Activated CD4-positive, alpha-beta T cell treated with anti-CD3 and anti-CD28 coated beads, Interleukin-2, amount 50 U/mL, for 24 hours (primary cell): ENCODE measurements at places on chromosomes 5 and 9.

DNA sequence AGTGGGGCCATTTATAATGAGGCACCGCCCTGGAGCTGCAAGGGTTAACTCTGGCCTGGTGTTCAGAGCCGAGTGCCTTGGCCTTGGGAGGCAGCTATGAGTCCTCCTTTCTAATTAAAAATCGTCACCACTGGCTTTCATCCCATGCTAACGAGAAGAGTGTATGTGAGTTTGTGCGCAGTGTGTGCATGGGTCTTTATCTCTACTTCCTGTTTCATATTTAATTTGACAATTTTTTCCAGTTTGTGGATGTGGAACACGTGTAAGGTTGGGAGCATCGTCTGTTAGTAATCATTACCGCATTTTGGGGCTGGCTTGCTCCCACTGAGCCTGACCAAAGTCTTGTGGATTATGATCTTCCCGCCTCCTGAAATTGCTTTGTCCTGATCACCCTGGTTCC is 76.4 kb downstream of the NDFIP1 start:
- DNase-seq = no peak

DNA sequence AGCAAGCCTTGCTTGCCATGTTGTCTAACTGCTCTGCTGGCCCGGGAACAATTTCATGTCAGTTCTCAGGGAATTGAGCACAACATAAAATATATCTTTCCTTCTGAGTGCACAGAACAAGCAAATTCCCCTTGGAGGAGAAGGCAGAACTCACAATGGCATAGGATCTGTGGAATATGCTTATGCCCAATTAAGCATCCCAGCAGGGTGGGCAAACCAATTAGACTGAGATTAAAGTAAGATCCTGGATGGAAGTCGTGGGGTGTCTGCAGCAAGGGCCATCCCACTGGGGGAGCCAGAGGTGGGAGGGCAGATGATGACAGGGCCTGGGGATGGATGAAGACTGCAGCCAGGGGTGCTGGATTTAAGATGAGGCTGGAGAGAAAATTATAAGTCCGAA is 114.1 kb downstream of the BRINP1 start:
- DNase-seq = no peak

DNA sequence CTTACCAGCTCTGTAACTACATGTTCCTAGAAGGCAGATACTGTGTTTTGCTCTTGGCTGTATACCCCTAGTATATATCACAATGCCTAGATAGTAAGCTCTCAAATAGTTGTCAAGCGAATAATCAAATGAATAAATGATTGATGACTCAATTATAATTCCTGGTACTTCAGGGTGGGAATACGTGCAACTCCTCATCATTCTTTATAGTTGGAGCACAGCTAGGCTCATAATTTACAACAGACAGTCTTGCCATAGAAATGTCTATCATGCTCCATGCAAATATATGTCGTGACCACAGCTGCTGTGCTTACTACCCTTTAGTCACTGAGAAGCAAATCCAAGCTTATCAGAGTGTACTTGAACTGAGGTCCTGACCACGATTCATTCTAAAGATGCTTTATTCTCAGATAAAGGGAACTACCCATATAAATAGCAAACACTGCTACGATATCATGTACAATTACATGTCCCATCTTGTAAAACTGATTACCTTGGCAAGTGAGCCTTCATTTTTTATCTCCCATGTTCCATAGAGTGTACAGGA is 52.1 kb downstream of the STRBP start:
- no peak for DNase-seq

DNA sequence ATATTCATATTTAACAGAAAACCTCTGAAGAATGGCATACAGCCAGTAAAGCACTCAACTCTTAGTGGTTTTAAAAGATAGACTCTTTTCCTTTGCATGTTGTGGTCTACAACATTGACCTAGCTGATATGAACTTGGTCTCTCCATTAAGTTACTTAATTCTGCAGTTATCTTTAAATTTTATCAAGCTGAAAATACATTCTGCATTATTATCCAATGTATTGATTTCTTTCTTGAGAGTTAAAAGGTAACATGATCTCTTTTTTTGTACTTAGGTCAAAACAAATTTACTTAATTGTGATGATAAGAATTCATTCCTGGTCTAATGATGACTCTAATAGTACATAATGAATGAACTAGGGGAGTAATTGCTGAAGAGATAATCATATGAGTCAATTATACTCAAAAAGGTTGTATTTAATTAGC is 132.9 kb downstream of the STARD4 start:
- no peak for DNase-seq

GRCh38 chr9:76717613-76718012 is 46.6 kb upstream of the PCA3 start:
- DNase-seq = no peak

- no peak for DNase-seq
These were observed 50.9 kb upstream of the CEMIP2 start for GRCh38 chr9:71819115-71819739.
